Fibroblast of pulmonary artery (primary cell): ENCODE measurements at places on chromosomes 11 and 22.

- DNase-seq, result peak; percentile 14
Observed at GRCh38 chr22:41445129-41446056, 1.2 kb downstream of the TOB2 start.

GRCh38 chr11:118106789-118107335 is 20.1 kb upstream of the SMIM35 start:
- no peak for DNase-seq

GRCh38 chr11:69518081-69518950 is 36.9 kb downstream of the LINC01488 start:
- DNase-seq, result peak; percentile 92

GRCh38 chr11:117589063-117589462 is 208.0 kb downstream of the DSCAML1 start:
- no peak for DNase-seq

- DNase-seq, result no peak
Observed at GRCh38 chr11:8694137-8694536, 11.5 kb downstream of the RPL27A start.

GRCh38 chr11:39641751-39642150 is 1817.7 kb downstream of the LRRC4C start:
- DNase-seq, result no peak

DNA sequence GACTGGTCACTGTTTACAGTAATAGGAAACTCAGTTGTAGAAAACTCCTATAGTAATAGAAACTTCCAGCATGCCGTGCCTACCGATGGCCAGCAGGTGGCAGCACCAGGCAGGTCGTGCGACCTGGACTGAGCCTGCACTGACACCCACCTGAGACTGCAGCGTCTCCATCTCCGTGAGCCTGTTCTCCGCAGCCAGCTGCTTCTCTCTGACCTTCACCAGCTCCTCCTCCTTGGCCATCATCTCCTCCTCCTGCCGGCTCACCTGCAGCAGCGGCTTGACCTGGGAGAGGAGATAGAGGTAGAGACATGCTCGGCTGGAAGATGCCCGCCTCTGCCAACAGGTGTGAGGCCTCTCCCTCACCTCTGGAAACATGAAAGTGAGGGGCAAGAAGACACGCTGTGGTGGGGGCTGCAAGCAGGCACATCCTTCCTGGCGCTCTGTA is 48.5 kb downstream of the APOL1 start:
- DNase-seq, result peak; percentile 73

DNA sequence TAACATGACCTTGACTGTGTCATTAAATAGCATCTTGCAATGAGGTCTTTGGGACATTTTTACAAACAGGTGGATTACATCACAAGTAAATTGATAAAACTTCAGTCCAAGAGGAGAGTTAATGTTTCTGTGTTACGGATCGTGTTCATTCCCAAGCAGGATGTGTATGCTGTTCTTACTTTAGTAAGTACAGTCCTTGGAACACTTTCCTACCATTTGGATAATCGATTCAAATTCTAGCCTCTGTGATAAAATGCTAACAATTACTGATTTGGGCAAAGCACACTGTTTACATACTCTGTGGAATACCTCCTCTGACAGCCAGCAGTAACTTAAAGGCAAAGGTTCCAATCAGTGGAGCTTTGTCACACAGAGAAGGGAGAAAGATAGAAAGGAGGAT is 351.7 kb downstream of the FAT3 start:
- DNase-seq, result no peak

GRCh38 chr11:120527111-120527761 is 15.7 kb downstream of the GRIK4 start:
- peak; percentile 24 for DNase-seq
